ENCODE measurements at places on chromosomes 7 and 10.

DNA sequence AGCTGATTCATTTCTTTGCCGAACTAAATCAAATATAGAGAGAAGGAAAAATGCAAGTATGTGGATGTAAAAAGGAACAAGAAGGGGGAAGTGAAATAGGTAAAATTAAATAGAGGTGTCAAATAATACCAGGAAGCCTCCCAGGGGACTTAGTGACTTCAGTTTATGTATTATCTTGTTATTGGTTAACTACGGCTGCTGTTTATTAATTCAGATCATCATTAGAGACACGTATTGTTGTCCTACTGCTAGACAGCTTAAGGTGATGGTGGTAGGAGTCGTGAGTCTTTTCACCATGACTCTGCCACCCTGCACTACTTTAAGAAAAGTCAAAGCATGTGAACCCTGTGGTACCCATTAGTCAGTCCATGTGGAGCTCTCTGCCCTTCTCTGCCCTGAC is 289.1 kb downstream of the PRKG1 start:
- no peak for DNase-seq

- DNase-seq: peak; percentile 93
Measured at GRCh38 chr7:116702046-116702785, 30.2 kb downstream of the MET start.

DNA sequence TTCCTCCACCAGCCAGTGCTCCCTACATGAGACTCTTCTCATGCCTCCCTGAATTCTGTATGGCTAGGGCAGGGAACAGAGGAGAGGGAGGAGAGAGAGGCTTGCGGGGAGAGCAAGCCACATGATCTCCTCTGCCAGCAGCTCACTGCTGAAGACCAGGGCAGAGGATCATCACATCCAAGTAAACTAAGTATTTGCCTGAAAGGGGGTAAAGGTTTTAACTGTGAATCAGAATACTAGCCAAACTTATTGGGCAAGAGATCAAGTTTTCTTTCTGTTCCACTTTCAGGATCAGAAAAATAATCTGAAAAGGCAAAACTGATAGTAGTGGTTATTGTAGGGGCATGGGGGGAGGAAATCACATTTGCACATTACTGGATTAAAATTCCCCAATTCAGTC is 17.8 kb upstream of the ERCC6 start:
- DNase-seq: no peak

DNA sequence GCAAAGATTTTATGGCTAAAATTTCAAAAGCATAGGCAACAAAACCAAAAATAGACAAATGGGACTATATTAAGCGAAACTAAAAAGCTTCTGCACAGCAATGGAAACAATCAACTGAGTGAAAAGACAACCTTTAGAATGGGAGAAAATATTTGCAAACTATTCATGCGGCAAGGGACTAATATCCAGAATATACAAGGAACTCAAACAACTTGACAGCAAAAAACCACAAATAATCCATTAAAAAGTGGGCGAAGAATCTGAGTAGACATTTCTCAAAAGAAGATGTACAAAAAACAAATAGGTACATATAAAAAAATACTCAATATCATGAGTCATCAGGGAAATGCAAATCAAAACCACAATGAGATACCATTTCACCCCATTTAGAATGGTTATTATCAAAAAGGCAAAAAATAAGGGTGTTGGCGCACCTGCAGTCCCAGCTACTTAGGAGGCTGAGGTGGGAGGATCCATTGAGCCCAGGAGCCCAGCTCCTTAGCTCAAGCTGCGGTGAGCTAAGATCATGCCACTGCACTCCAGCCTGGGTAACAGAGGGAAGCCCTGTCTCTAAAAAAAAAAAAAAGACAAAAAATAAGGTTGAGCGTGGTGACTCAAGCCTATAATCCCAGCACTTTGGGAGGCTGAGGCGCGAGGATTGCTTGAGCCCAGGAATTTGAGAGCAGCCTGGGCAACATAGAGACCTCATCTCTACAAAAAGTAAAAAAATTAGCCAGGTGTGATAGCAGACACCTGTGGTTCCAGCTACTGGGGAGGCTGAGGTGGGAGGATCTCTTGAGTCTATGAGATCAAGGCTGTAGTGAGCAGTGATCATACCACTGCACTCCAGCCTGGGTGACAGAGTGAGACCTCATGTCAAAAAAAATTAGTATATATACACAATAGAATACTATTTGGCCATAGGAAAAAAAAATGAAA is 4.2 kb upstream of the CCM2 start:
- DNase-seq: no peak

- no peak for DNase-seq
Measured at GRCh38 chr10:7122561-7122960, 288.3 kb downstream of the SFMBT2 start.

DNA sequence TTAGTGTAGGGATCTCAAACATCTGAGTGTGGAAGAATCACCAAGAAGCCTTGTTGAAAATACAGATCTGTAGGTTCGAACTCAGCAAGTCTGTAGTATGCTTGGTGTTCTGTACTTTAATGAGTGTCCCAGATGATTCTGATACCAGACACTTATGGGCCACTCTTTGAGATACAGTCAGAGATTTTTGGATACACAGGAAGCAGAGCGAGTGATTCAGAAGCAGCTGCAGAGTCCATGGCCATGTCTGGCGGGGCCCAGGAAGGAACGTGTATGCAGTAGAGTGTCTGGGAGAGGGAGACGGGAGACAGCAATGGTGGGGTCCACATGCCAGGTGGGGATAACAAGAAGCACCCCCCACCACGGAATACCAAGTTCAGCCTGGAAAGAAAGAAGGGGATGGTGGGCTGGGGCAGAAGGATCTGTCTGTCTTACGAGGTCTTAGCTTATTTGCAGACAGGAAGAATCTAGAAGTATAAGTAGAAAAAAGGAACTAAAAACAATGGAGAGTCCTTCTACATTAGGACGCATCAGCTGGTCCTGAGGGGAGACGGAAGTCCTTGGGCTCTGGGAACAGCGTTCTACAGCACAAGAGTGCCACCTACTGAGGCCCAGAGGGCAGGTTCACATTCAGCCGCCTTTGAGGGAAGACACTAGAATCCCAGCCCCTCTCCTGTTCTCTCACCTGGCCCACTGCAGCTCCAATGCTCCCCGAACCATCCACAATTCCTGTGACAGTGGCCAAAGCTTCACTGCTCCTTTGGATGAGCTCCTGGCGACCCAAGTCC is 55.4 kb downstream of the SLC37A3 start:
- DNase-seq: no peak

GRCh38 chr10:50576245-50576815 is 47.4 kb downstream of the SGMS1 start:
- no peak for DNase-seq

DNA sequence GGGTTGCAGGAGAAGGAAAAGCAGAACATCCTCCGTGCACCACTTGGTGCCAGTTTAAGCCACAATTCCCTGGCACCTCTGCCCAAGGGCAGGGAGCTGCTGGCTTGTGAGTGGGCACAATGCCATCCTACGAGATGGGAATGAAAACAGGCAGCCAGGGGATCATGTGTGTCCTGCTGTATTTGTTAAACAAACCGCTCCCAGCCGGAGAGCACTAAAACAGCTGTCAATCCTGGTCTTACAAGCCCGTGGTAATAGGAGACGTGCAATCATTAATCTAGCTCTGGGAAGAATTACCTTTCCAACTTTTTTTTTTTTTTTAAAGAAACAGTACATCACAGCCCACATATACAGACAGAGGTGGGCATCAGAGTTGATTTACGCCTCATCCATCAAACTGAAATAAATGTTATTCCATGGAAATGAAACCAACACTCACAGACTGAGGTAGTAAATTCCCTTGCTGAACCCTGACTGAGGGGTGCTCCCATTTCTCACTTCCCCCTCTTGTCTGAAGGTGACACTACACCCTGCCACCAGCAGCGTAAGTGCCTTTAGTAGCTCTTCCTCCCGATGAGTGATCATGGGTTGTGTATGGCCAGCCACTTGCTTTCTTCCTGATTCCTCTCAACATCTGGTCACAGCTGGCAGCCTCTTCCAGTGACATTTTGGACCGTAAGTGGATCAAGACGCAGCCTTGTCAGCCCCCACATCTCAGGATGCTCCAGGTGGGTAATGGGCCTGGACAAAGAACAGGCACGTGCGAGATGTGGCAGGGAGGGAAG is 143.8 kb downstream of the TEX36 start:
- peak; percentile 32 for DNase-seq

DNA sequence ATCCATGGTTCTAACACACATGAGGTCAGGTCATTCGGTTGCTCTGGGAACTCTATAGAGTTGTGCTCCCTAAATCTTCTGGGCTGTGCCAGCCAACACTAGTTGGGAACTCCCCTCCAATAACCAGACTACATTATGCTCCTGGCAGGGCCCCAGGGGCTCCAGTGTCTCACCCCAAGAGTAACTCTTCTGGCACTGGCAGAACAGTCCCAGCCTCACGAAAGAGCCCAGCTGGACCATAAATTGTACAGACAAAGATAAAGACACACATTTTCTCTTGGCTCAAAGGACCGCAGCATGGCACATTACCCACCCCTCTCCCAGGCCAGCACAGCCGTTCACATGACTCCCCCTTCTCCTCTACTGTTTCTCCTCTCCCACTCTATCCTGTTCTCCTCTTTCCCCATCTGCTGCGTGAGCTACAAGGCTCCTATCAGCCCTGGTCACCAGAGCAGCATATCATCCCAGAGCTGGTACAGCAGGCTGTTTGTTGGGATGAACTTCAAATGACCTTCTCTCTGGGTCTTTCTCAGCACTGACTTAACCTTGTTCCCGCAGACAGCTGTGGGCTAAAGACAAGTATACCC is 230.6 kb downstream of the PLXNA4 start:
- DNase-seq: no peak

DNA sequence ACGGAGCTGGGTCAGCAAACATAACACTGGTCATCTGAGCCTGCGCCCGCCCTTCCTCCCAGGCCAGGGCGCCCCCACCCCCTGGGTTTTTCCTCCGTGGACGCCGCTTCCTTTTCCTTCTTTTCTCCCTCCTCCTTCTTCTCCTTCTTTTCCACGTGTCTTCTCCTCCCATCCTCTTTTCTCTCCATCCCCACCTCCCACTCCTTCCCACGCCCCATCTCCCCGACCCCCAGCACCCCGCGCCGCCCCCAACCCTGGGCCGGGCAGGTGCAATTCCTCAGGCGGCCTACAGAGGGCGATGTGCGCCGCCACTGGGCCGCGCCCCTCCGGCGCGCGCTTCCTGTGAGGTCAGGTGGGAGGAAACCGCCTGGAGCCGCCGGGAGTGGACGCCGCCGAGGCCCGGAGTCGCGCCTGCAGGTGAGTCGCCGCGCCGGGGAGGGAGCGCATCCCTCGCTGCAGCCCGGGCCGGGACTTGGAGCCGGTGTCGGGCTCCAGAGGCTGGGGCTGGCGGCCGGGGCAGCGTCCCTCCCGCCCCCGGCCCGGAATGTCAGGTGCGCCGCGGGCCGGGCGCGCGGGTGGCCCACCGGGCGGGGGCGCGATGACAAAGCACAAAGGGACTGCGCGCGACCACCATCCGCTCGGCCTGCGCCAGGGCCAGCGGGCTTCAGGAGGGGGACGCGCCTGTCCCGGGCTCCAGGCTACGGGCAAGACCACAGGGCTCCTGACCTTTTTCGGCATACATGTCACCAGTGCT is at the start of gene FAM241B:
Gene FAM241B (plus strand): TSS at position 351 of the 754 bp plus-strand sequence. CDS start 1,497 bp downstream, outside the sequence.
- peak; percentile 12 for DNase-seq

GRCh38 chr7:117243390-117243789 is 79.5 kb downstream of the WNT2 start:
- no peak for DNase-seq

DNA sequence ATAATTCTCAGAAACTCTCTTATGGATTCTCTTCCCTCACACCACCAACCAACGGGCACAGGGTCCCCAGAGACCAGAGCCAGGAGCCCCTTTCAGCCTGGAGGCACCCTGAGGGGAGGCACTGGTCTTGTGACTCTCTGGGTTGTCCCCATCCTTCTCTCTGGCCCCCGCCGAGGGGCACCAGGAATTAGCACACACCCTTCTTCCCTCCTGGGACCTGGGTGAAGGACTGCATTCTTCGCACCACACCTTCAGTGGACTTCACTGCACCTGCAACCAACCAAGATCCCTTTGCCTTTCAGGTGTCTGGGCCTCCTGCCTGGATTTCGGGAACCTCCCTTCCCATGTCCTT is 22.1 kb downstream of the PLAC9 start:
- DNase-seq: no peak

DNA sequence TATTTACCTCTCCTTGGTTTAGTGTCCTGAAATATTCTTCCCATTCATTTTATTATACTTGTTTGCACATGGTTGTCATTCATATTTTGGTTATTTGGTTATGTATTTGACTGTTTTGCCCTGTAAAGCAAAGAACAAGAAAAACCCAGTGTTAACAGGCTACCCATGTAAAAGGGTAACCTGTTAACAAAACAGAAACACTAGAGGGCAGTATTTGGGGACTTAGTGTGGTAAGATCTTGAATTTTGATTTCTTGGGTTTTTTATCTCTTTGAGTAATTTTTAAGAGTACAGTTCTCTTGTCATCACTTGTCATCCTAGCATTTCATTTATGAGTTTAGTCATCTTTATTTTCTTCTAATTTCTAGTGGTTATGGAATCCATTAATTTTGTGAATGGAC is 51.3 kb downstream of the POLL start:
- no peak for DNase-seq

DNA sequence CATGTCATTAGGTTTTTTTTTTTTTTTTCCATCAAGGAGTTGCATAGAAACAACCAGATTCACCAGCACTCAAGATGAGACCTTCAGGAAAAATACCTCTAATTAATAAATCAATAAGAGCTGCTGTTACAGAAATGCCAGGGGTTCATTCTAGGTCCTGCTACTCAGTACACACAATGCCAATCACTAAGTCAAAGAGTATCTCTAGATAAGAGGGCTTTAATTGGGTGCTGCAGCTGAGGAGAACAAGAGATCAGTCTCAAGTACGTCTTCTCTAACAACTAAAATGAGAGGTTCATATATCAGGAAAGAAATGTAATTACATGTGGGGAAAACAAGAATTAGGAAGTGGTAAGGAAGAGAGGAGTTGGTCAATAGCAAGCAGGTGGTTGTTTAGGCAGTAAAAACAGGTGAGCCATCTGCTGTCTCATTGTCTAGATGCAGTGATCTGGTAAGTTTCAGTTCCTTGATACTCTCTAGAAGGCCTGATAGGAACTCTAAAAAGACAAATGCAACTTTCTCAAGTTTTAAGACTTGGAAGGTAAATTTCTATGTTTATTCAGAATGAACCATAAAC is 272.9 kb upstream of the ZWINT start:
- DNase-seq: peak; percentile 85

DNA sequence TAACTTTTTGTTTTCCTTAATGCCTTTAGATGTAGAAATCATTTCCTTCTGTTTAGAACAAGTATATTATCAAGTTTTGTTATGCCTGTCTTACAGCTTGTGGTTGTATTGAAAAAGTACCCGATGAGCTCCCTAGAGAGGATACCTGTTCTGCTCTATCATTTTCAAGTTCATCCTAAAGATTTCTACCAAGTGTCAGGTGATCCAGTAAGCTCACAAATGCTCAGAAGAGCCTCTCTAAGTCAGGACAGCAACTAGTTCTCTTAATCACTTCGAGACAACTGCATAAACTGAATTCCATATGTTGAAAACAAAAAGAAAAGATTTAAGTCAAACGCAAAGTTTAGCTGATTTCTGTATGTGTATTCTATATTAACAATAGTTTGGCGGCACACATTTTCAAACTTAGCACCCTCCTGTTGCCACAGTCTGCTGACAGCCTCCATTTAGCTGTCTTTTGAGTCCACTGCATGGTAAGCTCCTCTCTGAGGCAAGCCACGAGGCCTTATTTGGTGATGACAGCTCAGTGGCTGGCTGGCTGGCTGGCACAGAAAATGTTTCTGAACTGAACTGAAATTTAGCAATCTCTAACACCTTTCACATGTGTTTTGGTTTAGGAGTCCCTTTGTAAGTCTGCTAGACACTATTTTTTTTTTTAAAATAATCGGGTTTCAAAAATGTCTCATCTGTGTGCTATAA is 59.4 kb downstream of the SEMA3C start:
- no peak for DNase-seq

- peak; percentile 15 for DNase-seq
Measured at GRCh38 chr7:7505915-7506314, 29.8 kb downstream of the COL28A1 start.

All from DMS79 treated with DMSO at 0.1 percent for 48 hours (cell line).